ENCODE measurements at places on chromosomes 16 and 17.

GRCh38 chr17:75832652-75833400, 11.4 kb downstream of the UNC13D start:
- DNase-seq: no peak

GRCh38 chr16:67807148-67807682, 526 bp downstream of the TSNAXIP1 start:
- no peak for DNase-seq

GRCh38 chr17:61325382-61326073, 74.1 kb upstream of the TBX2 start:
- DNase-seq: no peak

- peak; percentile 21 for DNase-seq
Measured at GRCh38 chr17:9768381-9768934, 22.9 kb downstream of the DHRS7C start.

GRCh38 chr17:164303-165235, 16.9 kb downstream of the DOC2B start:
- no peak for DNase-seq

- DNase-seq: no peak
Measured at GRCh38 chr17:28449859-28450258, 23.6 kb upstream of the SLC13A2 start.

GRCh38 chr16:28554634-28555423, 1.1 kb downstream of the SGF29 start:
- DNase-seq: no peak

GRCh38 chr16:31043352-31043751, 10.0 kb downstream of the STX4 start:
- DNase-seq: no peak

DNA sequence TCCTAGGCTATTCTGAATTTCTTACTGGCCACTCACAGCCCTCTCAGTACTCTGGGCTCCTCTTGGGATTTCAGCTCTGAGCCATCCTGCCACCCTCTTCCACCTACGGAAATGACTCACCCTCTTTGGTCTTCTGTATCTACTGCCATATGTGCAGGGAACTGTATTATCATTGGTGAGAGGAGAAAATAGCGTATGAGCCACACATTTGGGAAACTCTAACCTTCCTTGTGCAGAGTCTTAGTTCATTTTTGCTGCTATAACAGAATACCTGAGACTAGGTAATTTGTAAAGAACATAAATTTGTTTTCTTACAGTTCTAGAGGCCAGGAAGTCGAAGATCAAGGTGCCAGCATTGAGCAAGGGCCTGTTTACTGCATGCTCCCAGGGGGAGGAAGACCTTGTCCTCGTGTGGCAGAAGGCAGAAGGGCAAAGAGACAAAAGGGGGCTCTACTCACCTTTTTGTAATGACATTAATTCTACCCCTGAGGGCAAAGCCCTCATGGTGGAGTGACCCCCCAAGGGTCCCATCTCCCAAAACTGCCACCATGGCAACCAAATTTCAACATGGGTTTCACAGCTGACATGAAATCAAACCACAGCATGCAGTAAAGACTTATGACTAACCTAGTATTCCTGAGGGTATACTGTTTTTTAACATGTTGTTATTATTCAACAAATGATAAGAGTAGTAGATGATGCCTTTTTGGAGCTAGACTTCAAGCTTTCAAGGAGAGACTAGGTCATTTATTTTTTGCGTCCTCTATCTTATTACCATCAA, 191.8 kb downstream of the PRKCA start:
- no peak for DNase-seq

DNA sequence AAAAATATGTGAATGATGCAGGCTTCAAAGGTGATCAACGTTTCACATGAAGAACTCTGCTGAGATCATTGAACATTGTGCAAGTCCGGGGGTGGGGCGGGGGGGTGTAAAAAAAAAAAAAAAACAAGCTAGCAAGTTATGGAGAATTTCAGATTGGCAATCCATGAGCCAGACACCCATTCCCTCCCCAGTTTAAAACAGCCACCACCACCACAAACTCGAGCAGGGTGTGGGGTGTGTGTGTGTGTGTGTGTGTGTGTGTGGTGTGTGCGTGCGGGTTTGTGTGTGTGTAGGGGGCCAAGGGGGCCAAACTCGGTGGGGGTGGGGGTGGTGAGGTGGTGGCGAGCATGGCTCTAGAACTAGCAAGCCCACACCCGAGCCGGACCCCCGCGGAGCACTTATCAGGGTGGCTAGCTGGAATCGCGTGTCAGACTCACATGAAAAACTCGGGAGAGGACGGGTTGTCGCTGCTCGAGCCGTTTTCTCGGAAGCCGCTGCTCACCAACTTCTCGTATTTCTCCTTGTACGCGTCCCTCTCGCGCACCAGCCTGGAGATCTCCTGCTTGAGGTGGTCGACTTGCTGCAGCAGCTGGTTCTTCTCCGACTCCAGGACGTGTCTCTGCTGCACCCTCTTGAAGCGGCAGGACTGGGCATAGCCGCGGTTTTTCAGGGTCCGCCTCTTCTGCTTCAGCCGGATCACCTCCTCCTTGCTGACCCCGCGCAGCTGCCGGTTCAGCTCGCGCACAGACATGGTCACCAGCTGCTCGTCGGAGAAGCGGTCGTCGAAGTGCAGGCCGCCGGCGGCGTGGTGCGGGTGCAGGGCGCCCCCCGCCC, 2.0 kb downstream of the MAF start:
- DNase-seq: no peak

DNA sequence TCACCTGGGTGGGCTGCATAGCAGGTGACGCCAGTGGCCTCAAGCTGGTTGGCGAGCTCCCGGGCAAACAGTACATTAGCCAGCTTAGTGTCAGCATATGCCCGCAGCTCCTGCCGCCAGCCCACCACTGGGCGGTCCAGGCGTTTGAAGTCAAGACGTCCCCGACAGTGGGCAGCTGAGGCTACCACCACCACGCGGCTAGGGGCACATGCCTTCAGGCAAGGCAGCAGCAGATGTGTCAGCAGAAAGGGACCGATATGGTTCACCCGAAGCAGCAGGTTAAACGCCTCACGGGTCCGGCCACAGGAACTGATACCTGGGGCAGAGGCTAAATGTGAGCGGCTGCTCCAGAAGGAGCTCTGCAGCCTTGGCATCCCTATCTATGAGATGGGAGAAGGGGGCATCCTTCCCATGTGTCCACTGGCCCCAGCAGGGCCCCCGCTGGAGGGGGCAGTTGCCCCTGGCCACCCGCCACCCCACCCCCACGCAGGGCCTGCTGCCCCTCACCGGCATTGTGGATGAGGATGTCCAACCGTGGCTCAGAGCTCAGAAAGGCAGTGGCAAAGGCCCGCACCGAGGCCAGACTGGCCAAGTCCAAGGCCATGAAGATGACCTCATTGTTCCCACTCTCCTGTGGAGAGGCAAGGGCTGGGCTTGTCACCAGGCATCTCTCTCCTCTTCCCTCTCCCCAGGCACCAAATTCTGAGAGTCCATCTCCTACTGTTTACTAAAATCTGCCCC, 1.7 kb downstream of the DHRS13 start:
- no peak for DNase-seq

DNA sequence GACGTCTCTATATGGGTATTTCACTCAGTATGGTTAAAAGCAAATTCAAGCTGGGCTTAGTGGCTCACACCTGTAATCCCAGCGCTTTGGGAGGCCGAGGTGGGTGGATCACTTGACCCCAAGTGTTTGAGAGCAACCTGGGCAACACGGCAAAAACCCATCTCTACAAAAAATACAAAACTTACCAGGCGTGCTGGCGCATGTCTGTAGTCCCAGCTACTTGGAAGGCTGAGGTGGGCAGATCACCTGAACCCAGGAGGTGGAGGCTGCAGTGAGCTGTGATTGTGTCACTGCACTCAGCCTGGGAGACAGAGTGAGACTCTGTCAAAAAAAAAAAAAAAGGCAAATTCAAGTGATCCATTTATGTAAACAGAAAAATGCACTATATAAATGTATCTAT, 1.3 kb upstream of the TNFRSF17 start:
- no peak for DNase-seq

GRCh38 chr16:23279721-23280153, 22.4 kb upstream of the SCNN1B start:
- DNase-seq: peak; percentile 93

DNA sequence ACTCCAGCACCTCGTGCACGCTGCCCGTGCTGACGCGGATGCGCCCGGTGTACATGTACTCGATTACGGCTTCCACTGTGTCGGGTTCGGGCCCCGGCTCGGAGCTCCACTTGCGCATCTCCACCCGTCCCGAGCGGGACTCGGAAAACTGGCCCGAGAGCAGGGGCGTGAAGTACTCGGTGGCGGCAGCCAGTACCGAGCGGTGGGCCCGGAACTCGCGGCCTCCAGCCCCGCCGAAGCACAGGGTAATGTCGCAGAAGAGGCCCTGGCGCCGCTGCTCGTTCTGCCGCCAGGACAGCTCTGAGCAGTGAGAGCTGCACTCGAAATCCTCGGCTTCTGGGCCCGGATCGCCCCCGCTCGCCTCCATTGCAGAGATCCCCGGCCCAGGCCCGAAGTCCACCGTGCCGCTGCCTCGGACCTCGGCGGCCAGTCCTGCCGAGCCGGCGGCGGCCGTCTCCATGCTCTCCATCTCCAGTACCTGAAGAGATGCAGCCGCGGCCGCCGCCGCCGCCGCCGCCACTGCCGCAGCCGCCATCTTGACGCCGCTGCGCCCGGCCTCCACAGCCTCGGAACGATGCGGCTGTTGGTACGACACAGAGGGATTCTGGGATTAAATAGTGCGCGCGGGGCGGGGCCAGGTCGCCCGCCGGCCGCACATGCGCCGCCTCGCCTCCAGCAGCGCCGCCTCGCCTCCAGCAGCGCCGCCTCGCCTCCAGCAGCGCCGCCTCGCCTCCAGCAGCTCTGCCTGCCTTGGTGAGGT, at the start of gene KLHL11:
KLHL11 (minus strand) TSS at position 588 of the 760 bp plus-strand sequence; CDS start at position 535, 53 bp downstream.
- peak; percentile 73 for DNase-seq

- DNase-seq: no peak
Measured at GRCh38 chr17:12505866-12506265, 159.8 kb upstream of the MYOCD start.

DNA sequence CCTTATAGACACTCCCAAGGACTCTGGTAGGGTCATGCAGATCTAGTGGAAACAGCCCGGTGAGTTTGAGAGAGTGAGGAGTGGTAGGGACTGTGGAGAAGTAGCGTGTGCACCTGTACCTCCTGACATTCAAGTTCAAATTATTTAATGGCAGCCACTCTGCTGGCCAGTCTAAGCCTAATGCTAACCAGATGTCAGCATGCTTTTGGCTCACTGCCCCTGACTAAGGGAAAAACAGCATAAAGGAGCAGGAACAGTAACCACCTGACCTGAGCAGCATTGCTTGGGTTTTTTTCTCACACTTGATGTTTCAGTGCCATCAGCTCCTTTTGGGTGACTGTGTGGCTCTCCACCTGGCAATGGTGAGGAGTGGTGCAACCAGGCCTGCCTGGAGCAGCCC, 23.8 kb upstream of the SLC12A3 start:
- DNase-seq: no peak

- DNase-seq: no peak
Measured at GRCh38 chr17:50208611-50209061, 7.2 kb upstream of the COL1A1 start.

DNA sequence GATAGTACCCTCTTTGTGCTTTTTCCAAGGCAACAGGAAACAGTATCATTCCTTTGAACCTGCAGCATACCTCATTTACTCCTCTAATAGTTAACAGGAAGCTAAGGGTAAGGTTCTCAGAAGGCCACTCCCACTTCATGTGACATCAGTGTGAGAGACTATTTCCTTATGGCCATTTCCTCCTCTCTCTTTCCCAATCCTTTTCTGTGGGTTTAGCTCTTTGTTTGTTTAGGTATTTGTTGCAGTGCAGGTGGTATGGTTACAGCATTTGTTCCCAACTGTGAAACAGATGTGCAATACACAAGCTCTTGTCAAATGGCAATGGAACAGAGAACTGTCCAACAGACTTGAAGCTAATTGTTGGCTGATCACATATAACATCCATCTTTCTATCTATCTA, 14.7 kb downstream of the TMC5 start:
- DNase-seq: no peak

- DNase-seq: no peak
Measured at GRCh38 chr17:78138204-78139060, 7.8 kb upstream of the C17orf99 start.

DNA sequence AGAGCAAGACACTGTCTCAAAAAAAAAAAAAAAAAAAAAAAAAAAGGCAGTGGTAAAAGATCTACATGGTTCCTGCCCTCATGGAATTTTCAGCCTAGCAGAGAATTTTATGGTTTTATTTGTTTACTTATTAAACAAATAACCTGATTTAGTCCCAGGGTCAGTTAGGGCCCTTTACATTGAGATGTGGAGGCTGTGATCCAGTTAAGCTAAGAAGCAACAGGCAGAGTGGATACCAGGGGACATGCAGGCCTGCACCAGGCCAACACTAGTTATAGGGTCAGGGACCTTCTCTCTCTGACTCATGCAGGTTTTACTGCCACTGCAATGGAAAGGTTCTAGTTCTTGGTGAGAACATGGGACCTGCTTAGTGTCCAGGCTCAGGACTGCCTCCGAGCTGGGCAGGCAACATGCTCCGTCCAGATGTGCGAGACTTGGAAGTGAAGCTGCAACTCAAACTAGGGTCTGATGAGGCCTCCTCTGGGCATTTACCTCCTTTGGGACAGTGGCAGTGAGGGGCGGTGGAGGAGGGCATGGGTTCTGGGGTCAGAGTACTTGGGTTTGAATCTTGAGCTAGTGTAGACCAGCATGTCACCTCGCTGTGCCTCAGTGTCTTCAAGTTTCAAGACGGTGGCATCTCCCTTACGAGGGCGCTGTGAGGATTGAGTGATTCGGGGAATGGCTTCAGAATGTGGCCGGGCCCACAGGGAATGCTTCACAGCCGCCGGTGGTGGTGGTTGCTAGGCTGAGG, 301.8 kb downstream of the CPPED1 start:
- DNase-seq: no peak

- DNase-seq: no peak
Measured at GRCh38 chr17:54907376-54907775, 6.7 kb downstream of the TOM1L1 start.

GRCh38 chr16:73781297-73781696, 515.3 kb upstream of the PSMD7 start:
- DNase-seq: no peak

DNA sequence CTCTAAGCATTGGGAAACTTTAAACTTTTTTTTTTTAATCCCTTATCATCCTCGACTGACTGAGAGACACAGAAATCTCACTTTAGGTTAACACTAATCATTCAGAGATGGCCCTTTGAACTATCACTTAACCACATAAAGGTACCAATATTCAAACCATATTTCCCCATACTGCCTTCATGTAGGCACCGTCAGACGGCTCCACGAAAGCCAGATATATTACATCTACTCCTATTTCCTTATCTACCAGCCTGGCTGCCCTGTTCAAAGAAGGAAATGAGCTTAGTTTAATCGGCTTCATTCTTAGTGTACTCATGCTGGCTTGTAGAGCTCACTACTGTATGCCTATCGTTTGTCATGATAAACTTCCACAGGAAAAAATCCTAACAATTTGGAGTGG, 270.9 kb downstream of the CEP112 start:
- no peak for DNase-seq

DNA sequence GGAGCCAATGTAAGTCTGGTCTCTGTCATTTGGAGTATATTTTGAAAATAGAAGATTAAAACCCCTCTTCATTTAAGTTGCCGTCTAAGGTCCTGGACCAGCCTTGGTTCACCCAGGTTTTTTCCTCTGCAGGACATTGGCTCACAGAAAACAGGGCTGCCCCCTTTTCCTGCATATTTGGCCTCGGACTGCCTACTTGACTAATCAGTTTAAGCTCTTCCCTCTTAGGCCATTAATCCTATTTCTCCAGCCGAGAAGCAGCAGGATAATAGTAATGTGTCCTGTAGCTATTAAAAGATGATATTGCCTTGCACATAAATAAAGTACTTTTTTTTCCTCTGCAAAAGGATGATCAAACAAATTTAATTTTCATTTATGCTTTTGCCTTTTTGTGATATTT, 52.1 kb downstream of the PRKCA start:
- no peak for DNase-seq

- peak; percentile 49 for DNase-seq
Measured at GRCh38 chr17:54992797-54993639, 24.5 kb downstream of the STXBP4 start.
